ENCODE measurements at places on chromosomes 4 and X. TPM values are rescaled to one million over a fixed set of nuclear protein-coding genes. Genes with fewer than 3 reads are reported as not detected.

DNA sequence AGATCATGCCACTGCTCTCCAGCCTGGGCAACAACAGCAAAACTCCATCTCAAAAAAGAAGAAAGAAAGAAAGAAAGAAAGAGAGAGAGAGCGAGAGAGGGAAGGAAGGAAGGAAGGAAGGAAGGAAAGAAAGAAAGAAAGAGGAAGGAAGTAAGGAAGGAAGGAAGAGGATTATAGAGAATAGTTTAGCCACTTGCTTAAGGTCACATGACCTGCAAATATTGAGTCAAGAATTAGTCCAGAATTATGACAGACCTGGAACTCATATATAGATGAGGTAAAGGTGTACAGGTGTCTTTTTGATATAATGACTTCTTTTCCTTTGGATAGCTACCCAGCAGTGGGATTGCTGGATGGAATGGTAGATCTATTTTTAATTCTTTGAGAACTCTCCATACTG, 25.6 kb upstream of the ANTXR2 start:
- no peak for DNase-seq

DNA sequence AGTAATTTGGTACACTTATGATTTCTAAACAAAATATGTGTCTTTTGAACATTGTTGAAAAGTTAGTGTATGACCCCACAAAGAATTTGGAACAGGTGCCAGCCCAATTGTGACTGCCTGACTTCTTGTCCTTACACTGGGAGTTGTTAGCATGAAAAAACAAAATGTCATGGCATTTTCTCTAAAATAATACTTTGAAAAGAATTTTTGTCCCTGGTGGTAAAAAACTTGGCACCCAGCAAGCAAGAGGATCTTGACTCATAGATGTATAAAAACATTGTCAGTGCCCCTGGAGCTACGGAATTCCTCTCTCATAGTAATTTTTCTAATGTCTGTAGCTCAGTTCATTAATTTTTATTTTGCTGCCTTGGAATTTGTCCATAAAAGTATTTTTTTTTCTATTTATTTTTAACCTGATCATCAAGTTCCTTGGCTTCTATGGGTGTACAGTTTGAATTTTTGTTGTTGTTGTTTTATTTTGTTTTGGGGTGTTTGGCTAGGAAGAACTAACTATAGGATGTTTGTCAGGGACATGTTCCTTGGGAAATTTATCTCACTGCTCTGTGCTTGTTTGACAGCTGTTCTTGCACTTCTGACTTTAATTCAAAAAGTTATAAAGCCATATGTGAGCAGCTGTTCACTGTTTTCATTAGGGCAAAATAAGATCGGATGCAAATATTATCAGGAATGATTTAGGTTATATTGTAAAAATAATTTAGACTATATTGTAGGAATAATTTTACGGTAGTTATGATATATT, 95.4 kb upstream of the NUDT6 start:
- no peak for DNase-seq

The AMBN gene
- 0.15 TPM for total RNA-seq

DNA sequence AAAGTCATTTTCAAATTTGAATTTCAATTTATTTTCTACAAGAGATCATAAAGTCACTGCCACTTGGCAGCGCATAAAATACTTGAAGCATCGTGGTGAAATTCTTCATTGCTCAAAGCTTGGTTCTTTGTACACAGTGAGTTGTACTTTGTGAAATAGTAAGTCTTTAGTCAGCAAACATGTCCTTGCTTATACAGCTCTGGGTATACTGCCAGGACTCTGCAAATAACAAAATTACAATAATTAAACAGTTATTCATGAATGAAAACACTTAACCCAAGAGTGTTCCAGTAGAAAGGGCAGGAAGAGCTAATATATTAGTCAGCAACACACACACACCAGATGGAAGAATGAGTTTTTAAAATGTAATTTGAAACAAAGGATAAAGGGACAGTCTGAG, 1300.9 kb upstream of the DIAPH2 start:
- DNase-seq: no peak

GRCh38 chrX:437661-438390, 51.1 kb upstream of the PPP2R3B start:
- no peak for DNase-seq

- no peak for DNase-seq
Measured at GRCh38 chrX:155108427-155108826, 37.1 kb downstream of the BRCC3 start.

DNA sequence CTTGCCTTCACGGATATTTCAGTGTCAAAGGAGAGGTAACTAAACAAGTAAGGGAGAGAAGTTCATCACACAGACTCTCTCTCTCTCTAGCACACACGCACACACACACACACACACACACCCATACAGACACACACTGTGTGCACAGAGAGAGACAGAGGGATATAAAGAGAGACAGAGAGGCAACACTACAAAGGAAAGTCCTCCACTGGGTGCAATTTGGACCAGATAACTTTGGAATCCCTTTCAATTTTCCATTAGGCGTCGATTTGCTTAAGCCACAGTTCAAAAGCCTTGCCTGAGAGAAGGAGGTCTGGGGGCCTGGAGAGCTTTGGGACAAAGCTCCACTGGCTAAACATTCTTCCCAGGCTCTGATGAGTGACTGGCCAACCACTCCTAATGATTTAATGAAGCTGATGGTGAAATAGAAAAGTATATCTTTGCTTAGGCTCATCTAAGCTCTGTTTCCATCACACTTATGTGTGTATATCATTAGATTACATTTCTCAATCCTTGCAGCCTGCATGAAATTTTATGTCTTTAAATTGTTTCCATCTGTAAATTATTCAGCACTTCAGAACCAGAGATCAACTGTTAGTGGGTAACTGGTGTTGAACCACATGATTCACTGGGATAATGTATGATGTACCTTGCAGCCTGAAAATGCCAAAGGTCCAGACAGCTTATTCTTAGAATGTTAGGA, 180.8 kb downstream of the MAGEB17 start:
- peak; percentile 32 for DNase-seq

The PRKX gene
- 14.6 TPM for total RNA-seq

GRCh38 chr4:28073860-28074555, 1213.4 kb downstream of the STIM2 start:
- DNase-seq: peak; percentile 7

GRCh38 chr4:7360806-7361205, 73.9 kb downstream of the PSAPL1 start:
- no peak for DNase-seq

The XPNPEP2 gene
- 1.7 TPM for total RNA-seq

- DNase-seq: no peak
Measured at GRCh38 chr4:187576751-187577150, 418.8 kb upstream of the ZFP42 start.

GRCh38 chr4:92232566-92232965, 71.2 kb upstream of the GRID2 start:
- no peak for DNase-seq

DNA sequence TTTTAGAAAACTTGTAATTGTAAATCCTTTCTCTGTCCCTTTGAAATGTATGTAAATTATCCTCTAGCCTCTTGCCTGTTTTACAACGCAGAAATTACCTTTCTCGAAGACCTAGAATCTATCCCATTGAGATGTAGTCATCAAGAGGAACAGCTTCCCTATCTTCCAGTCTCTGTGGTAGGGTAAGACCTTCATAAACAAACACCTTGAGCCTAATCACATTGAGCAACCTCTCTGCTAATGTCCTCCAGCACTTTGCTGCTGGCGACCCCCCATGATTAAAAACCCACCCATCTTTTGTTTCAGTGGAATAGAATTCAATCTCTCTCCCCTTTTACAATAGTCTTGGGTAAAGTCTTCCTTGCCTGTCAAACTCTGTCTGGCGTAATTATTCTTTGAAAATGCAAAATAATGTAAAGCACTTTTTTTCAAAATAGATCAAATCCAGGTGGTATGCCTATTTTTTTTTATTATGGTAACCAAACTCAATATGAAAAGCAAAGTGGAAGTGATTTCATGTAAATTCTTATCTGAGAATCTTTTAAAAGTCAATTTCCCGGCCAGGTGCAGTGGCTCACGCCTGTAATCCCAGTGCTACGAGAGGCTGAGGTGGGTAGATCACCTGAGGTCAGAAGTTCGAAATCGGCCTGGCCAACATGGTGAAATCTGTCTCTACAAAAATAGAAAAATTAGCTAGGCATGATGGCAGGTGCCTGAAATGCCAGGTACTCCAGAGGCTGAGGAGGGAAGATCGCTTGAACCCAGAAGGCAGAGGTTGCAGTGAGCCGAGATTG, 237.9 kb downstream of the GRXCR1 start:
- no peak for DNase-seq

The SLC10A7 gene
- total RNA-seq: 5.0 TPM

GRCh38 chr4:74814052-74814451, 19.7 kb upstream of the BTC start:
- DNase-seq: no peak

DNA sequence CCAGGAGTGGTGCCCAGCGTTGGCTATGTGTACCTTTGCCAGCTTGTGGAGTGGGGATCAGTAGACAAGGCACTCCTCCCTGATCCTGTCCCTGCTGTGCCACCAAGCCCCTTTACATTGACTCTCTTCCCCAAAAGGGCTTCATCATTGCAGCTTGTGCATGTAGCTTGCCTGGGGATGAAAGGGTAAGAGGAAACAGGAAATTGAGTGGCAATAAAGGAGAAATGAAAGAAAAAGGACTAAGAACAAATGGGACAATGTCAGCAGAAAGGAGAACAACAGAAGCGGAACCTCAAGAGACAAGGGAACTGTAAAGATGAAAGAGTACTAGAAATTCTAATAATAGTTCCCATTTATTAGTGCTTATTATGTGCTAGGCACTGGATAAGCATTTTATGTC, 8.7 kb upstream of the IL13RA1 start:
- no peak for DNase-seq

DNA sequence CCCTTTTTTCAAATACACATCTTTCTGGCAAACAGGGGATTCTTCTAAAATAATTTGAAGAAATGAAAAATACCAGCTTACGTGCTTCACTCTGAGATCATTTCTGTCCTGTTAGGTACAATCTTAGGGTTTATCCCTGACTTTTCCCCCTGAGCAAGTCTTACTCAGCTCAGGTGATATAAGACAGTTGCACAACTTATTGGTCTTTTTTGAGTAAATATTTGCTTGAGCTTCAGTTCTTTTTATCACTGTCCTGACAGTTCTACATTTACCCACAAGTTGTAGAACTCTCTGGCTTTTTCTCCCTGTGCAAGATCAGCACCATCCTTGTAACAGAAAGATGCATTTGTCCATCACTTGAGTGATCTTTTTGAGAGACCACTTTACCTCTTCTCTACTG, 84.9 kb downstream of the MID1IP1 start:
- no peak for DNase-seq

- DNase-seq: no peak
Measured at GRCh38 chr4:76703676-76704075, 194.3 kb downstream of the SOWAHB start.

GRCh38 chr4:156487107-156487506, 484.5 kb downstream of the PDGFC start:
- DNase-seq: no peak

DNA sequence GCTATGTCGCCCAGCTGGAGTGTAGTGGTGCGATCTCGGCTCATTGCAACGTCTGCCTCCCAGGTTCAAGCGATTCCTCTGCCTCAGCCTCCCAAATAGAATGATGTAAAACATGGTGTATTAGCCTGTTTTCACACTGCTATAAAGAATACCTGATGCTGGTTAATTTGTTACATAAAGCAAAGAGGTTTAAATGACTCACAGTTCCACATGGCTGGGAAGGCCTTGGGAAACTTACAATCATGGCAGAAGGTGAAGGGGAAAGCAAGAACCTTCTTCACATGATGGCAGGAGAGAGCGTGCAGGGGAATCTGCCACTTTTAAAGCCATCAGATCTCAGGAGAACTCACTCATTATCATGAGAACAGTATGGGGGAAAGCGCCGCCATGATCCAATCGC, 1191.8 kb downstream of the ARAP2 start:
- no peak for DNase-seq

GRCh38 chr4:48467891-48468290, 15.3 kb upstream of the SLC10A4 start:
- no peak for DNase-seq

DNA sequence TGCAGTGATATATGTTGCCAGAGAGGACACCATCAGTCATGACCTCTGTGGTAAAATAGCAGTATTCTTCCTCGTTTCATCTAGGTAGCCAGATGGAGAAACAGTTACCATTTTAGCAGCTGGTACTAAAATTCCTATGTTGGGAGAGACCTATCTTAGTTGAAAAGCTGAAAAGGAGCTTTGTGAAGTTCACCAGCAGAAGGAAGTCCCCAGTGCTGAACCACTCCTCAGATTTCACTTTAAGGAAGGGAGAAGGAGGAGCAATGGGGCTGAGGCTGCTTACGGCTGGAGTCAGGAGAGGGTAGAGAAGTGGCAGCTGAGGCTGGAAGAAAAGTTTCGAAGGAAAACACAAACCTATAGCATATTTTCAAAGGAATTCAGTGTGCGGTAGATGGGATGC, 103.7 kb downstream of the ATXN3L start:
- no peak for DNase-seq

The SMIM31 gene
- not detected for total RNA-seq

DNA sequence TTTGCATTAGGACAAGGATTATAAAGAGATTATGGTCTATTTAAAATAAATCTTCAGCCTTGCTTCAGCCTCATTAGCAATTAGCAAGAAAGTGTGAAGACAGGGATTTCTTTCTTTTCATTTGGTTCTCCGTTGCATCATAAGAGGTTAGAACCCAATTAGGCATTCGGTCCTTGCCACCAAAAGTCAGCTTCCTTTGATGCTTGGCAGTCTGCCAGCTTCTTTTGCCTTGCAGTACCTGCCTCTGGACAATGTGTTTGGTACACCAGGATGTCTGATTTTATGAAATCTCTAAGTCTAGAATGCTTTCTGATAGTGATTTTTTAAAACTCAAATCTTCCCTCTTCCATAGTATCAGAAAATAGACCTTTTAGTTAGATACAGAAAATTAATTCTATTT, 12.4 kb downstream of the SMIM20 start:
- no peak for DNase-seq

The MSANTD1 gene
- 0.25 TPM for total RNA-seq

The NRK gene
- not detected for total RNA-seq

GRCh38 chr4:154478128-154478527, 13.5 kb downstream of the DCHS2 start:
- no peak for DNase-seq

All from neural progenitor cell (in vitro differentiated cells).